Lung microvascular endothelial cell (primary cell): ENCODE measurements at places on chromosomes 7 and 10.

GRCh38 chr10:3118641-3119091 lies 51.3 kb downstream of the PFKP start:
- no peak for DNase-seq

DNA sequence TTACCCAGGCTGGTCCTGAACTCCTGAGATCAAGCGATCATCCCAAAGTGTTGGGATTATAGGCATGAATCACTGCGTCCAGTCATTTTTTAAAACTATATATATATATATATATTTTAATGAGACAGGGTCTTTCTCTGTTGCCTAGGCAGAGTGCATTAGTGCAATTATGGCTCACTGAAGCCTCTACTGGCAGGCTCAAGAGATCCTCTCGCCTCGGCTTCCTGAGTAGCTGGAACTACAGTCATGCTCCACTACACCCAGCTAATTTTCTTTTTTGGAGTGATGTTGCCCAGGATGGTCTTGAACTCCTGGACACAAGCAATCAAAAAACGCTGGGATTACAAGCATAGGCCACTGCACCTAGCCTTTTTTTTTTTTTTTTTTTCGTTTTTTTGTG lies 55.3 kb upstream of the KAT6B start:
- no peak for DNase-seq

DNA sequence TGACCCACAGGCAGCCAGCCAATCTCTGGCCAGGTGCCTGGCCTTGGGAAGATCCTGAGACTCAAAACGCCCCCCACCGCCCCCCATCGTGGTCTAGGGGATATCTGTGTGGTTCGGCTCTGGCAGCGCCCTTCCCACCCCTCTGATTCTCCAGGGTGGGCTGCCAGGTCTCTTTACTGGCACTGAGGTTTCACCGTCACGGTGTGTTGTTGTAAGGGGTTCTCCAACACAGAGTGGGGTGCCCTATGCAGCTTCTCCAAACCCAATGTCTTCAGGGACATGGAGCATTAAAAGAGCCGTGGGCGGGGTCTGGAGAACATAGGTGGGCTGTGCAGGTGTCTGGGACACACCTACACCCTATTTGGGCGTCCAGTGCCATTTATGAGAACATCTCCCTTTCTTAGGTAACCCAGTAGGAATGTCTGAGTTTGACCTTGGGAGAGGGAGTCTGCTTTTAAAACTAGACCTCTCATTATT lies 1.5 kb downstream of the MAFK start:
- no peak for DNase-seq

- no peak for DNase-seq
These were observed 158.1 kb upstream of the PITRM1 start for GRCh38 chr10:3330663-3331062.

DNA sequence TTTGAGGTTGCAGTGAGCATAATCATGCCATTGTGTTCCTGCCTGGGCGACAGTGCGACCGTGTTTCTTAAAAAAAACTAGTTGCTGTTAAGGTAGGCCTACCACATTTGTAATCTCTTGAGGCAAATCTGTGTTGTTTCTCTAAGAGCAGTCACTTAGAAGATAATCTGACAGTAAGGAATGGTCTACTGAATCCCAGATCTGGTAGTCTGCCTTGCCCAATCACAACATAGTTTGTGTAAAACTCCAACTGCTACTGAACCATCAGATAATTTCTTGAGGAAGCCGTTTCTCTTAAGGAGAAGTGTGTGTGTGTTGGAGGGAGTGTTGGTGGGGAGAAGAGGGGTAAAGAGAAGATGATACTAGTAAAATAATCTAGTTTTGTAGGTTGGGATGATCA lies 5.0 kb downstream of the NRF1 start:
- no peak for DNase-seq
